ENCODE measurements at places on chromosomes 7 and 10. TPM values are rescaled to one million over a fixed set of nuclear protein-coding genes. Genes with fewer than 3 reads are reported as not detected.

CFAP46 gene
- not detected for total RNA-seq

FGL2 gene
- 32.4 TPM for total RNA-seq

TMEM213 gene
- not detected for total RNA-seq

LIPK gene
- total RNA-seq, result not detected

LFNG gene
- 23.0 TPM for total RNA-seq

All from skeletal muscle tissue (tissue), 5 donors.